ENCODE measurements at places on chromosomes 6 and 20. TPM values are rescaled to one million over a fixed set of nuclear protein-coding genes. Genes with fewer than 3 reads are reported as not detected.

DNA sequence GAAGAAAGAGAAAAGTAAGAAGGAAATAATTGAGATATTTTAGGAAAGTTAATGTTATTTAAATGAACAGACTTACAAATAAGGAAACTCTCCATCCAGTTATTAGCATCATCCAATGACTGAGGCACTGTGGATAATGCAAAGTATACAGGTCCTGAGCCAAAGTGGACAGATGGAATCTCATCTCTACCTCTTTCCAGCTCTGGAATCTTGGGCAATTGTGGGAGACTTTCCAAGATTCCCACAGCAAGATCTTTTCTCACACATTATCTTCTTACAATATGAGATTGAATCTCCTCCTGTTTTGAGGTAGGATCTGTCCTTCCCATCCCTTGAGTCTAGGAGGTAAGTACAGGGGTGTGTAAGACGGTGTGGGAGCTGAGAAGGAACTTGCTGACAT, 28.9 kb downstream of the HTR1E start:
- no peak overlapping the region for H3K4me3 ChIP-seq
- no peak overlapping the region for H3K27ac ChIP-seq
- DNase-seq: no peak
- H3K4me1 ChIP-seq: no peaks in the 10 kb centered on the region

DNA sequence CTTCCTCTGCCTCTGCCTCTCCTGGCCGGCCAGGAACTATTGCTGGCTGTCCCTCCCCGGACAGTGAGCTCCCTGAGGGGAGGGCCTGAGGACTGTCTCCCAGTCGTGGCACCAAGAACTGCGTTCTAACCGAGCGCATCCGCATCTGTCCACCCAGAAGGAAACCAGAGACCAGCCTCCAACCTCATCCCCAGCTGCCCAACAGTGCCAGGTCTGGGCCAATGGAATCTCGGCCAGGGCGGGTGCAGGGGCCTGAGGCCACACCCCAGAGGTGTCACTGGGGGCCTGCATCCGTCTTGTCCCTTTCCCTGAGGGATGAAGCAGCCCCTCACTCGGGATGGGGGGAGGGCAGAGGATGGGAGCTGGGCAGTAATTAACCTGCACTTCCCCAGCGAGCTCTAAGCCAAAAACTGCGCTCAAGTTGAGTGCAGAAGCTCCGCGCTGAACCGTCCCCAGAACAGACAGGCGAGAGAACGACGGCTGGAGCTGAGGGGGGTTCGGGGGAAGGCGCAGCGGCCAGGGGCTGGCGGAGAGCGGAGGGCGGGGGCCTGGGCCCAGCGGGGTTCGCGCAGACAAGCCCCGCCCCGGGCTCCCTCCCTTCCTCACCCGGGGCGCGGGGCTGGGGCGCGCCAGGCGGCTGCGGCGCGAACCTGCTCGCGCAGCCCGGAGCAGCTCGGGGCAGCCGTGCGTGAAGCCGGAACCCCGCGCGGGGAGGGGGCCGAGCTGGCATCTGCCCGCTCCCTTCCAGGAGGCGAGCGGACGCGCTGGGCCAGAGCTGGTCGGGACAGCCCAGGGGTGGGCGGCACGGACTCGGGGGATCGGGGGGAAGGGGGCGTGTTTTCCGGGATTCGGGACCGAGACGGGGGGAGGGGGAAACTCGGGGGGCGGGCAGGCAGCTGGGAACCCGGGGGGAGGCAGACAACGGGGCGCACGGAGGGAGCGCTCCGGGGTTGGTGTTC, 1.4 kb downstream of the TFEB start:
- DNase-seq: peak; percentile 75
- peaks cover 47% of the 10 kb centered on the region for H3K4me1 ChIP-seq
- no peaks in the 10 kb centered on the region for H3K27me3 ChIP-seq

- H3K4me3 ChIP-seq: no peak overlapping the region
- no peaks in the 10 kb centered on the region for H3K36me3 ChIP-seq
- H3K27me3 ChIP-seq: no peaks in the 10 kb centered on the region
Measured at GRCh38 chr20:19047040-19047950, 165.1 kb upstream of the SLC24A3 start.

RBM24 gene
- not detected for total RNA-seq

GRCh38 chr6:31356216-31356945, 598 bp downstream of the HLA-B start:
- peaks cover 52% of the 10 kb centered on the region for H3K36me3 ChIP-seq
- peaks cover 5% of the 10 kb centered on the region for H3K27me3 ChIP-seq
- H3K27ac ChIP-seq: peak overlapping the region; percentile 91
- peak; percentile 58 for DNase-seq
- peak overlapping the region; percentile 98 for H3K4me3 ChIP-seq

GRCh38 chr20:17671011-17671410, 11.0 kb downstream of the RRBP1 start:
- H3K27ac ChIP-seq: no peak overlapping the region
- no peaks in the 10 kb centered on the region for H3K36me3 ChIP-seq
- H3K4me3 ChIP-seq: no peak overlapping the region
- no peaks in the 10 kb centered on the region for H3K27me3 ChIP-seq
- H3K4me1 ChIP-seq: peaks cover under 1% of the 10 kb centered on the region

- H3K4me1 ChIP-seq: no peaks in the 10 kb centered on the region
- DNase-seq: no peak
- no peak overlapping the region for H3K4me3 ChIP-seq
Measured at GRCh38 chr6:75481936-75482593, 11.5 kb downstream of the FILIP1 start.

DNA sequence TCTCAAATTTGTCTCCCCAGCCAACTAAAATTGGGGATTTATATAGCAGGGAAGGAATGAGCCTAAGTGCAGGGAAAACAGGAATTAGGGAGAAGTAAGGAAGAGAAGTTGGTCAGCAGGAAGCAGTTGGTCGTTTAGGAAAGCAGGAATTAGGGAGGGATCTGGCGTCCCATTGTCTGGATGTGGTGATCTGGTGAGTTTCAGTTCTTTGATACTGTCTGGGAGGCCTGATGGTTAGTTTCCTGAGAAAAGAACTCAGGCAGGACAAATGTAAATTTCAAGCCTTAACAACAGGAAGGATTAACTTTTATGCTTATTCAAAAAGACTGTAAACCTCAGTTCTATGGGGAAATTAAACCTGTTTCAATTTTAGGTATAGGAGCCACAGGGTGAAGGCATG, 116.2 kb upstream of the PRL start:
- H3K4me3 ChIP-seq: no peak overlapping the region
- no peak for DNase-seq
- H3K27me3 ChIP-seq: no peaks in the 10 kb centered on the region

- H3K4me3 ChIP-seq: no peak overlapping the region
- no peak overlapping the region for H3K27ac ChIP-seq
- H3K4me1 ChIP-seq: no peaks in the 10 kb centered on the region
- H3K36me3 ChIP-seq: no peaks in the 10 kb centered on the region
- H3K27me3 ChIP-seq: peaks cover 9% of the 10 kb centered on the region
- DNase-seq: no peak
Measured at GRCh38 chr20:34988191-34988540, 32.5 kb downstream of the MYH7B start.

- H3K4me3 ChIP-seq: no peak overlapping the region
- DNase-seq: no peak
- no peaks in the 10 kb centered on the region for H3K36me3 ChIP-seq
- H3K4me1 ChIP-seq: no peaks in the 10 kb centered on the region
- H3K27ac ChIP-seq: no peak overlapping the region
Measured at GRCh38 chr20:38184101-38184500, 19.0 kb upstream of the TGM2 start.

- DNase-seq: no peak
- peaks cover 7% of the 10 kb centered on the region for H3K36me3 ChIP-seq
- no peak overlapping the region for H3K27ac ChIP-seq
- H3K4me3 ChIP-seq: no peak overlapping the region
- peaks cover 5% of the 10 kb centered on the region for H3K4me1 ChIP-seq
Measured at GRCh38 chr6:34157851-34158250, 12.0 kb upstream of the GRM4 start.

C6orf47 gene
- total RNA-seq: 22.5 TPM

GRCh38 chr20:44700306-44700705, 14.9 kb upstream of the CCN5 start:
- H3K27ac ChIP-seq: no peak overlapping the region
- DNase-seq: no peak
- no peaks in the 10 kb centered on the region for H3K27me3 ChIP-seq
- H3K4me1 ChIP-seq: no peaks in the 10 kb centered on the region
- H3K4me3 ChIP-seq: no peak overlapping the region

- DNase-seq: no peak
- no peak overlapping the region for H3K4me3 ChIP-seq
- H3K36me3 ChIP-seq: peaks cover 2% of the 10 kb centered on the region
- H3K4me1 ChIP-seq: peaks cover 57% of the 10 kb centered on the region
- H3K27ac ChIP-seq: peak overlapping the region; percentile 34
Measured at GRCh38 chr6:30795549-30796293, 51.4 kb upstream of the IER3 start.

DUSP15 gene
- total RNA-seq: not detected

- peaks cover 1% of the 10 kb centered on the region for H3K36me3 ChIP-seq
- no peak overlapping the region for H3K27ac ChIP-seq
- no peak for DNase-seq
- no peaks in the 10 kb centered on the region for H3K4me1 ChIP-seq
- no peaks in the 10 kb centered on the region for H3K27me3 ChIP-seq
- no peak overlapping the region for H3K4me3 ChIP-seq
Measured at GRCh38 chr6:65295812-65296211, 411.2 kb downstream of the EYS start.

DNA sequence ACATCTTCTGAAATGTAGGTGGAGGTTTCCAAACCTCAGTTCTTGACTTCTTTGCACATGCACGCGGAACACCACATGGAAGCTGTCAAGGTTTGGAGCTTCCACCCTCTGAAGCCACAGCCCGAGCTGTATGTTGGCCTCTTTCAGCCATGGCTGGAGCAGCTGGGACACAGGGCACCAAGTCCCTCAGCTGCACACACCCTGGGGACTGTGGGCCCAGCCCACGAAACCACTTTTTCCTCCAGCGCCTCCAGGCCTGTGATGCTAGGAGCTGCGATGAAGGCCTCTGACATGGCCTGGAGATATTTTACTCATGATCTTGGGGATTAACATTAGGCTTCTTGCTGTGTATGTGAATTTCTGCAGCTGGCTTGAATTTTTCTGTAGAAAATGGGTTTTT, 68.7 kb downstream of the RNF217 start:
- H3K4me1 ChIP-seq: no peaks in the 10 kb centered on the region
- peaks cover 9% of the 10 kb centered on the region for H3K27me3 ChIP-seq
- H3K27ac ChIP-seq: no peak overlapping the region
- H3K36me3 ChIP-seq: no peaks in the 10 kb centered on the region
- DNase-seq: no peak

- H3K27me3 ChIP-seq: peaks cover 56% of the 10 kb centered on the region
- peak overlapping the region; percentile 83 for H3K4me3 ChIP-seq
- DNase-seq: no peak
- H3K27ac ChIP-seq: no peak overlapping the region
Measured at GRCh38 chr6:27095914-27096313, 151.6 kb upstream of the PRSS16 start.

DNA sequence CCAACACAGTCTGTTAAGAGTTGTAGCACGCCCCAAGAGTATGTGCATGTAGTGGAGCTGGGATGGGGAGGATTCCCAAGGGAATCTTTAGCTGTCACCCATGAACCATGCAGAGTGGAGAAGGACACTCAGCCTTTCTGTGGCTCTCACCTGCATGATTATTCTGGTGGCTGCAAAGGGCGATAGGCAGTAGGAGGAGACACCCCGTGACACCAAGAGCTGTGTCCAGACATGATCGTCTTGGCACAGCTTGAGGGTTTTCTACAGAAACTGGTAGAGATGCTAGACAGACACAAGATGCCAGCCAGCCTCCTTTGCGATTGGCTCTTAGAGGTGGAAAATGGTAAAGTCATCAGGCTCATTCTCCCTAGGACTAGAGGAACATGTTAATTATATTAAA, 3.1 kb upstream of the CSE1L start:
- H3K27ac ChIP-seq: no peak overlapping the region
- H3K36me3 ChIP-seq: peaks cover 2% of the 10 kb centered on the region
- no peaks in the 10 kb centered on the region for H3K27me3 ChIP-seq
- DNase-seq: no peak
- H3K4me1 ChIP-seq: peaks cover 34% of the 10 kb centered on the region
- H3K4me3 ChIP-seq: no peak overlapping the region

GTF2H4 gene
- total RNA-seq: 46.9 TPM

- peaks cover 38% of the 10 kb centered on the region for H3K4me1 ChIP-seq
- no peak for DNase-seq
- H3K36me3 ChIP-seq: no peaks in the 10 kb centered on the region
- no peak overlapping the region for H3K27ac ChIP-seq
- H3K27me3 ChIP-seq: no peaks in the 10 kb centered on the region
- no peak overlapping the region for H3K4me3 ChIP-seq
Measured at GRCh38 chr6:15593798-15594197, 69.0 kb downstream of the DTNBP1 start.

- H3K27ac ChIP-seq: no peak overlapping the region
- no peak overlapping the region for H3K4me3 ChIP-seq
- DNase-seq: no peak
- H3K4me1 ChIP-seq: no peaks in the 10 kb centered on the region
- H3K36me3 ChIP-seq: no peaks in the 10 kb centered on the region
- peaks cover 22% of the 10 kb centered on the region for H3K27me3 ChIP-seq
Measured at GRCh38 chr20:47711046-47711752, 74.1 kb downstream of the SULF2 start.

MRPS18A gene
- total RNA-seq: 69.7 TPM

XKR7 gene
- total RNA-seq: not detected

DNA sequence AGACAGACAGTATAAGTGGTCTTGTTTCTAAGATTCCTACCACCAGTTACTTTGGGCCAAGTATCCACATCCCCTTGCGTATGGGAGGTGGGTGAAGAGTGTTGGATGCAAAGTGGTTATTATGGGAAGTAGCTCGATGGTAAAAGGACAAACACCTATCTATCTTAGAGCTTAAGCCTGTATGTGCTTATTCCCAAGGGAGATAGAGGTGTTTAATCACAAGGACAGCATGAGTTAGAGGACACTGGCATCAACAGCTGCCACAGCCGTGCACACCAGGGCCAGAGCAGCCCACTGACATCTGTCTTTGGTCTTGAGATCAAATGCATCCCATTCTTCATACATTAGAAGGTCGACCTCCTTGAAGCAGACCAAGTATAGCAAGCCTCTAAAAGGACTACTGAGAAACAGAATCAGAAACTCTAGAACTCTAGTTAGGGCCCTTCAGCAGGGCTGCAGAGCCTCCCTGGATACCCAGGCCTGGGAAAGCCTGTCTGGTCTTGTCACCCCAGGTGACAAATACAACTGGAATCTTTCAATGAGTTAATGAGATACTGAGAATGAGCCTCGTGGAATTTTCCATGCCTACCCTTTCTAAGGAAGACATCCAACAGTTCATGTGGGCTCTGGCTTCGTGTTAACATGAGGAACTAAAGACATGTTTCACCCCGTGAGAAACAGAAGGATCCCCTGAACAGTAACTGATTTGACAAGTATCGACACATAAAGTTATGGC, 28.7 kb downstream of the TXNDC5 start:
- H3K36me3 ChIP-seq: peaks cover 4% of the 10 kb centered on the region
- H3K4me3 ChIP-seq: no peak overlapping the region
- no peak for DNase-seq

Measured in activated T-cell treated with anti-CD3 and anti-CD28 coated beads, Interleukin-2, amount 50 U/mL, for 72 hours (primary cell).